Stimulated activated CD4-positive, alpha-beta T cell treated with anti-CD3 and anti-CD28 coated beads, Interleukin-2, amount 100 ng/mL, for 24 hours (primary cell): ENCODE measurements at places on chromosomes 5 and 9.

GRCh38 chr9:132810314-132810713 lies 67.8 kb downstream of the AK8 start:
- no peak for DNase-seq

DNA sequence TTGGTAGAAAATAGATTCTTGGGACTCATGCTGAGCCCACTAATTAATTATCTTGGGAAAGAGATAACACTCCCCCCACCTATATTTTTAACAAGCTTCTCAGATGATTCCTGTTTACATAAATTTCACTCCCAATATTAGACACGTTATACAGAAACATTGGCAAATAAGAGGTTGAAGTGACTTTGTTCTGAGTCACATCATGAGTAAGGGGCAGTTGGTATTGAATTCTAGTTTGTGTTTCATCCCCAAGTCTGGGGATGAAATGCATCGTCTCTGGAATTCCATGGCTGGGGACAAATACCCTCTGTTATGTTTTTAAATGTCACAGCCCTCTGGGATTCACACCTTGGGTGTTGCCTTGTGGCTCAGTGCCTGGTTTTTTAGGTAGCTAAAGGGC lies 41.0 kb downstream of the BASP1 start:
- DNase-seq, result no peak

GRCh38 chr5:267716-268115 lies 3.7 kb upstream of the PDCD6 start:
- DNase-seq, result no peak

- peak; percentile 20 for DNase-seq
These were observed 1.3 kb downstream of the SLC12A7 start for GRCh38 chr5:1110307-1111240.

DNA sequence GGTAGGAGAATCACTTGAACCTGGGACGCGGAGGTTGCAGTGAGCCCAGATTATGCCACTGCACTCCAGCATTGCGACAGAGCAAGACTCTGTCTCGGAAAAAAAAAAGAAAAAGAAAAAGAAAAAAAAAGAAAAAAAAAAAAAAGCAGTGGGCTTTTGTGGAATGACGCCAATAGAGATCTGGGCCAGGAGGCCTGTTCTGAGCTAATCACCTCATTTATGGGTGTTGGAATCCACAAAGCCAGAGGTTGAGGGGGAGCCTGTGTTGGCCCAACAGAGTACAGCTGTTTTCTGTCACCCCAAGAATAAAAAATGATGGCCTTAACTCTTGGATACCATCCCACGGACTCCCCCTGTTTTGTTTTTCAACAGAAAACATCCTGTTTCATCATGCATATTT lies 18.5 kb downstream of the OSTF1 start:
- no peak for DNase-seq

DNA sequence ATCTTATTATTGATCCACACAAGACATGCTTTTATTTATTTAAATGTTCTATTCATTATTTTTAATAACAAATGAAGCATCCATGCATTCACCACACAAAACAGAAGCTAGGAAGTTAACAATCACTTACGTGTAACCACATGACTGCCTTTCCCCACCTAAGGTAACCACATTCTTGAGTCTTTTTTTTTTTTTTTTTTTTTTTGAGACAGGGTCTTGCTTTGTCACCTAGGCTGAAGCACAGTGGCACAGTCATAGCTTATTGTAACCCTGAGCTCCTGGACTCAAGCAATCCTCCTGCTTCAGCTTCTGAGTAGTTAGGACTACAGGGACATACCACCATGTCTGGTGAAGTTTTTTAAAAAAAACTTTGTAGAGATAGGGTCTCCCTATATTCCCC lies 133.0 kb downstream of the DOCK2 start:
- no peak for DNase-seq

GRCh38 chr9:129258823-129259301 lies 80.8 kb upstream of the IER5L start:
- DNase-seq, result no peak

DNA sequence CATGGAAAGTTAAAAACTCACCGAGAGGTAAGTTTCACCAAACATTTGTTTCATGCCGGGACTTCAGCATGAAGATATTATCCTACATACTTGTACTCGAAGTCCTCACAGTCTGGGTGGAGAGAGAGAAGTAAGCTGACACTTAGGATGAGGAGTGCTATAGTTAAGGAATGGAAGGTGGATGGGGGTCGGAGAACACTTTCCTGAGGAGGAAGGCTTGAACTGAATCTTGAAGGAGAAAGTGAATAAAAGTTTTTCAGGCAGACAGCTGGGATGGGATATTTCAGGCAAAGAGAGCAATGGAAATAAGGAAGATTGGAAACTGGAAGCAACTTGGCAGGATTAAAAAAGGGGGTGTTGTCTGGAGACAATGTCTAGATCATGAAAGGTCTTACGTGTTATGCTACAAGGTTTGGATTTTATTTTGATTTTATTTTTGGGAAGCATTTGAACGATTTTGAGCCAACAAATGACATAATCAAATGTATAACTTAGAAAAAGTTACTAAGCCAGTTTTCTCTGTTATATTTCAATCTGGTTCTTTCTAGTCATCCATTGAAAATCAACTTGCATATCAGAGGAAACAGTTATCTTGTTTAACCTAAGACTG lies 167.1 kb downstream of the PAM start:
- DNase-seq, result no peak

GRCh38 chr9:33778700-33779351 lies 16.5 kb upstream of the PRSS3 start:
- DNase-seq, result peak; percentile 36
